ENCODE measurements at places on chromosomes 2 and 18. TPM values are rescaled to one million over a fixed set of nuclear protein-coding genes. Genes with fewer than 3 reads are reported as not detected.

DNA sequence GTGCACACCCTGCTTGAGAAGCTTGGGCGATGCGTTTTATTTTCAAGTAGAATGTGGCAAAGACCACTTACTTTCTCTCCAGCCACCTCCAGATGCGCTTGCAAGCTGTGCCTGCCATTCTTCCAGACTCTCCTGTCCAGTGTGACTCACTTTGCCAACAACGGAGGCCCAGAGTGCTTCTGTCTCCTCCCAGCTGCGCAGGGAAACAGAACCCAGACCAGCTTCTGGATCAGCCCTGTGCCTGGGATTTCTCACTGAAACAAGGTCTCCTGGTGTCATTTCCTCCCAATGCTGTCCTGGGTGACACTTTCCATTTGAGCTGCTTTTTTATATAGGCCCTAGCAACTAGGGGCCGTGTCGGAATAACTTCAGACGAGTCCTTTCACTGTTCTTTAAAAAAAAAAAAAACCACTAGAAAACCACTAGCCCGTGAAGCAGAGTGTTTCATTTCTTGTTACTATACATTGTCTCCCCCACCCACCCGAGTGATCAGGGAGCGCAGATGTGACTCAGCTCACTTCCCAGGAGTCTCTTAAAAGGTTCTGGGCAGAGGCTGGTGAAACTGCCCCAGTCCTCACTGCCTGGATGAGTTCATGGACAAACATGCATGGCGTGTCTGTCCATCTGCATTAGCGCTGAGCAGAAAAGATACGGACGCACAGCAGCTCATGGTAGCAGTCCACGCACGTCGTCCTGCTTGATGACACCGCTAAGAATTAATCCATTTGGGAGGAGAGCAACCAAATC is 25.3 kb upstream of the RPL31 start:
- no peak overlapping the region for H3K27ac ChIP-seq
- no peaks in the 10 kb centered on the region for H3K36me3 ChIP-seq
- H3K4me1 ChIP-seq: peaks cover 3% of the 10 kb centered on the region
- DNase-seq: peak; percentile 31
- H3K27me3 ChIP-seq: 0 out of 2 replicates have a peak, but pooled peaks cover 6% of the 10 kb centered on the region

DNA sequence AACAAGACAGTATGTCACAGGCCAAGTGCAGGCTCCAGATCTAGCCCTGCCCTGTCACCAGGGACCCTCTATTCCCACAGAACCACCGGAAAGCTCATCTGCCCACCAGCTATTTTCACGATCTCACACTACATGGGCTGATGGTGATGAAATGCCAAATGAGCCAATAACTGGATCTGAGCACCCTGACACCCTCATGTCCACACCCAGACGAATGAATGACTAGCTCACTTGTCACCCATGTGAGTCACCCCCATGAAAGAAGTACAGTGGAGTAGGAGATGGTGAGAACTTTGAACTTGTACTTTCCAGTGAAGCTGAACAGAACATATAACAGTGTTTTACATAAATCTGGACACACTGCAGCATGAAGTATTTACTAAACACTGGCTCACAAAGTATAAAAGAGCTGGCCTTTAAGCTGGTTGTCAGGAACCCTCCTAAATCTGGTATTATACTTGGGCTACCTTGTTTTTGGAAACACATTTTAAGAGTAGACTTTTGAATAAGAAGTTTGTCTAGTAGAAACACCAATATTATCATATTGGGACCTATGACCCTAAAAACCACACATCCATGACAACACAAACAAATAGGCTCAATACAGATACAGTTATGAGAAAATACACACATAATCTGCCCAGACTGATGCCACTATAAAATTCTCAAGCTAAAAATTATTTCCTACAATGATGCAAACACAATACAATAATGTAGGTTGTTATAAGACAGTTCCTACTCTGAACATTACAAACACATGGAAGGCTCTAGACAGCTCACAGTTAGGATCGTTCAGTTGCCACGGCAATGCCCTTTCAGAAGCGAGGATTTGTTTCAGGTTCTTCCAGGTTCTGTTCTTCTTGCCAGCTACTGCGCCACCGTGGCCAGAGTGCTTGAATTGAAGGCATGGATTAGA is 19.0 kb downstream of the INO80C start:
- H3K4me1 ChIP-seq: no peaks in the 10 kb centered on the region
- H3K36me3 ChIP-seq: no peaks in the 10 kb centered on the region
- no peak overlapping the region for H3K27ac ChIP-seq
- no peak overlapping the region for H3K4me3 ChIP-seq

The SLC5A7 gene
- not detected for total RNA-seq

- H3K4me3 ChIP-seq: no peak overlapping the region
- H3K27ac ChIP-seq: no peak overlapping the region
- H3K36me3 ChIP-seq: peaks cover 68% of the 10 kb centered on the region
- DNase-seq: no peak
Observed at GRCh38 chr2:86038291-86039081, 67.2 kb downstream of the POLR1A start.

The PJVK gene
- total RNA-seq: 1.3 TPM

DNA sequence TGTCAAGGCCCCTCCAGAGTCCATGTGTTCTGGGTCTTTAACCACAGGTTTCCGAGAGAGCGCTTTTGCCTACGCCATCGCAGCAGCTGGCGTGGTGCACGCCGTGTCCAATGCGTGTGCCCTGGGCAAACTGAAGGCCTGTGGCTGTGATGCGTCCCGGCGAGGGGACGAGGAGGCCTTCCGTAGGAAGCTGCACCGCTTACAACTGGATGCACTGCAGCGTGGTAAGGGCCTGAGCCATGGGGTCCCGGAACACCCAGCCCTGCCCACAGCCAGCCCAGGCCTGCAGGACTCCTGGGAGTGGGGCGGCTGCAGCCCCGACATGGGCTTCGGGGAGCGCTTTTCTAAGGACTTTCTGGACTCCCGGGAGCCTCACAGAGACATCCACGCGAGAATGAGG is 9.3 kb downstream of the WNT10A start:
- H3K36me3 ChIP-seq: no peaks in the 10 kb centered on the region
- no peaks in the 10 kb centered on the region for H3K27me3 ChIP-seq
- H3K27ac ChIP-seq: no peak overlapping the region
- H3K4me3 ChIP-seq: no peak overlapping the region

The PDE1A gene
- 1.6 TPM for total RNA-seq

The TUBB8B gene
- not detected for total RNA-seq

DNA sequence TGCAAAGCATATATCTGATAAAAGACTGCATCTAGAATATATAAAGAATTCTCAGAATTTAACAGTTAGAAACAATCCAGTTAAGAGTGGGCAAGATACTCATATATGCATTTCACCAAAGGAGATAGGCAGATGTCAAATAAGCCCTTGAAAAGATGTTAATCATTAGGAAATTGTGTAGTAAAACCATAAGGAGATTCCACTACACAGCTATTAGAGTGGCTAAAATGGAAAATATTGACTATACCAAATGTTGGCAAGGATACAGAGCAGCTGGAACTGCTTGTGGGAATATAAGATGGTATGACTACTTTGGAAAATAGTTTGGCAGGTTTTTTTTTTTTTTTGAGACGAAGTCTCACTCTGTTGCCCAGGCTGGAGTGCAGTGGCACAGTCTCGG is 59.5 kb downstream of the CAB39 start:
- peaks cover 14% of the 10 kb centered on the region for H3K36me3 ChIP-seq
- H3K4me1 ChIP-seq: no peaks in the 10 kb centered on the region
- H3K4me3 ChIP-seq: no peak overlapping the region
- no peak for DNase-seq

The TMEM247 gene
- total RNA-seq: not detected

The ATP6V1B1 gene
- total RNA-seq: 1.6 TPM

- no peak for DNase-seq
- no peaks in the 10 kb centered on the region for H3K36me3 ChIP-seq
- no peaks in the 10 kb centered on the region for H3K27me3 ChIP-seq
- H3K4me1 ChIP-seq: no peaks in the 10 kb centered on the region
- H3K27ac ChIP-seq: no peak overlapping the region
Observed at GRCh38 chr2:45746888-45747287, 95.4 kb downstream of the PRKCE start.

DNA sequence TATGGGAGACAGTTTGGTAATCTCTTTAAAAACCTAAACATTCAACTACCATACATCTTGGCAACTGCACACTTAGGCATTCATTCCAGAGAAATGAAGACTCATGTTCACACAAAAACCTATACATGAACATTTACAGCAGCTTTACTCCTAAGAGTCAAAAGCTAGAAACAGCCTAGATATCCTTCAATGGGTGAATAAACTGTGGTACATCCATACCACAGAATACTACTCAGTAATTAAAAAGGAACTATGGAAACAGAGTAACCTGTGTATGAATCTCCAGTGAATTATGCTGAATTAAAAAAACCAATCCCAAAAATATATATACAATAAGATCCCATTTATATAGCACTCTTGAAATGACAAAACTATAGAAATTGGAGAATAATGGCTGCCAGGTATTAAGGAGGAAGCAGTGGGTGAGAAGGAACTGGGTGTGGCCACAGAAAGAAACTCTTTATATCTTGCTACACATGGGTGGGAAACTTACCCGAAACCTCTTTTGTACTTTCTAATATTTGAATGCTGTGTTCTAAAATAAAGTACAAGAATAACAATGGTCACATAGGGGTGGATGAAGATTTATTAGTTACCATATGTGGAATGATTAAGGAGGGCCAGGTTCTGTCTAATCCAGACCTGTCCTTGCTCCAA is 13.7 kb downstream of the SESTD1 start:
- no peak overlapping the region for H3K4me3 ChIP-seq
- 0 out of 2 replicates have a peak, but pooled peaks cover 3% of the 10 kb centered on the region for H3K36me3 ChIP-seq
- H3K27me3 ChIP-seq: no peaks in the 10 kb centered on the region

- peaks cover 8% of the 10 kb centered on the region for H3K4me1 ChIP-seq
- DNase-seq: no peak
- no peaks in the 10 kb centered on the region for H3K36me3 ChIP-seq
- no peak overlapping the region for H3K4me3 ChIP-seq
Observed at GRCh38 chr2:25161055-25161781, 7.2 kb downstream of the POMC start.

Data from SJCRH30 (cell line).